ENCODE measurements at places on chromosomes 13 and 19.

DNA sequence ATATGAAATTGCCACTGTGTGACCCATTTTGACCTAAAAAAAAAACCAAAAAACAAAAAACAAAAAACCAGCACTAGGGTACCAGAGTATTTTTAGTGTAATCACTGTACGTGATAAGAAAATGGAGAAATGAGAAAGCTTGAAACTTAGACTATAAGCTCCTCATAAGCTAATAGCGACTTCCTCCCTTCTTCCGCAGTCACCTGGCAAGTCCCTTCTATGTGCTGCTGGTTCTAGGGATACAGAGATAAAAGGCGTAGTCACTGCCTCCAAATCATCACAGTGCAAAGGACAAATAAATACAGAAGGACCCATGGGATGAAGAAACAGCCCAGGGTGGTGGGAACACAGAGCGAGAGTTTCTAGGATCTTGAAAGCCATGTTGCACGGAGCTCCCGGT lies 190.3 kb downstream of the TM9SF2 start:
- no peak for DNase-seq

- DNase-seq: no peak
Measured at GRCh38 chr13:26015271-26016125, 36.3 kb downstream of the SHISA2 start.

- DNase-seq: peak; percentile 23
Measured at GRCh38 chr13:36778083-36778671, 40.8 kb upstream of the RFXAP start.

GRCh38 chr13:25722893-25723292 lies 328.9 kb downstream of the SHISA2 start:
- DNase-seq: no peak

- DNase-seq: no peak
Measured at GRCh38 chr19:45816236-45817009, 1.3 kb upstream of the RSPH6A start.

GRCh38 chr13:38409771-38410170 lies 60.1 kb downstream of the UFM1 start:
- DNase-seq: no peak

- no peak for DNase-seq
Measured at GRCh38 chr13:55566779-55567178, 1573.9 kb upstream of the PRR20A start.

- no peak for DNase-seq
Measured at GRCh38 chr19:8897106-8897505, 64.9 kb downstream of the MBD3L1 start.

DNA sequence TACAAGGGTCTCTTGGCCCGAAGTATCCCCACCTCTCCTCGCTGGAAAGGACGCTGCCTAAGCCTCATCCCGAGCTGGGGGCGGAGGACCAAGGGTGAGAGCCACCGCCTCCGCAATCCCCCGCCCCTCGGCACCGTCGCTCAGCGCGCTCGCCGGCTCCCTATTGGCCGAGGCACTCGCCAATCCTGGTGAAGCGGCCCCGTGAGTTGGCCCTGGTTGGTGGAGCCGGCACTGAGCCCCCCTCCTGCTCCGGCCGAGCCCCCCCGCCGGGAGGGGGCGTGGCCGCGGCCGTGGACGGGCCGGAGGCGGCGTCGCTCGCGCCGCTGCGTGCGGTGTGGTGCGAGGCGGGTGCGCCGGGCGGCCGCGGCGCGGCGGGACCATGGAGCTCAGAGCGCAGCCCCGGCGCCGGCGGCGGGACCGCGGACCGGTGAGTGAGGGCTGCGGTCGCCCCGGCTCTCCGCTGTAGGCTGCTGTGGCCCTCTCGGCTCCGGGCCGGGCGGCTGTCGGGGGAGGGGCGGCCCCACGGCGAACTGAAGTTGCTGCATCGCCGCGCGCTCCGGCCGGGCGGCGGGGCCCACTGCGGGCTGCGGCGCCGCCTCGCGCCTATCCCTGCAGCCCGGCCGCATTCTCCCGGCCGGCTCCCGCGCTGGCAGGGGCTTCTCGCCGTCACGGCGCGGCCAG lies at the start of gene WASF3:
TSS of gene WASF3 (plus strand) at position 291 of the 681 bp plus-strand sequence. CDS start 84,588 bp downstream, outside the sequence.
- peak; percentile 64 for DNase-seq

- DNase-seq: no peak
Measured at GRCh38 chr19:24059563-24060295, 27.3 kb upstream of the ZNF254 start.

GRCh38 chr19:56507446-56508289 lies at the start of gene ZNF471:
TSS of gene ZNF471 (plus strand) at chr19:56507855. CDS start at chr19:56511572, 3,717 bp downstream.
- DNase-seq: peak; percentile 93

DNA sequence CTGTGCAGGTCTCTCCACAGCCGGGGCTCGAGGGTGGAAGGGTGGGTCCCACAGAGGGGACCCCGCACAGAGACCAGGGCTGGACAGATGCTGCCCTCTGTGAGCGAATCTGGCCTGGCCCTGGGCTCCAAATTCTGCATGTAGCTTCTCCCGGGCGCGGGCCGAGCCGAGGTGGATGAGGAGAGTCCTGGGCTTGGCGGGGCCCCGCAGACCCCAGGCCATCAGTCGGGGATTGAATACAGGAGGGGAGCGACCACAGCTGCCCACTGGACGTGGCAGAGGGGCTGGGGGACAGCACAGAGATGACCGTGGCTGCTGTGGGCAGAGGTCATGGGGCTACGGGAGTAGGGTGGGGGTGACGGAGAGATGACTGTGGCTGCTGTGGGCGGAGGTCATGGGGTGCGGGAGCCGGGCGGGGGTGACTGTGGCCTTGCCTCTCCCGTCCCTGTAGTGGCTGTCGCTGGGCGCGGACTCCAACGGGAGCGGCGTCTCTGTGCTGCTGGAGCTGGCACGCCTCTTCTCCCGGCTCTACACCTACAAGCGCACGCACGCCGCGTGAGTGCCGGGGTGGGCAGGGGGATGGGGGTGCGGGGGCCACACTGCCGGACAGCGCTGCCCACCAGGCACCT lies 15.5 kb downstream of the NCLN start:
- no peak for DNase-seq

DNA sequence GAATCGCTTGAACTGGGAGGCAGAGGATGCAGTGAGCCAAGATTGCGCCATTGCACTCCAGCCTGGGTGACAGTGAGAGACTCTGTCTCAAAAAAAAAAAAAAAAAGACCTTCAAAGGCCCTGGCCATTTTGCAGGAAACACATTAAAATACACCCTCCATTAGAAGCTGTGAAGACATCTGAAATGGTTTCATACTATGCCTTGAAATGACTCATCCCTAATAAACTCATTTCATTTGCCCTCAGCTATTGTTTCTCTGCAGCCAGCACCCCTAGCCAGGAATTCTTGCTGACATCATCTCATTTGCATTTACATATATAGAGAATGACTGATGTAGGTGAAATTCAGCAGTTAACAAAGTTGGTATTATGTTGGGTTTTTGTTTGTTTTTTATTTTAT lies 8.7 kb downstream of the EML2 start:
- peak; percentile 87 for DNase-seq

DNA sequence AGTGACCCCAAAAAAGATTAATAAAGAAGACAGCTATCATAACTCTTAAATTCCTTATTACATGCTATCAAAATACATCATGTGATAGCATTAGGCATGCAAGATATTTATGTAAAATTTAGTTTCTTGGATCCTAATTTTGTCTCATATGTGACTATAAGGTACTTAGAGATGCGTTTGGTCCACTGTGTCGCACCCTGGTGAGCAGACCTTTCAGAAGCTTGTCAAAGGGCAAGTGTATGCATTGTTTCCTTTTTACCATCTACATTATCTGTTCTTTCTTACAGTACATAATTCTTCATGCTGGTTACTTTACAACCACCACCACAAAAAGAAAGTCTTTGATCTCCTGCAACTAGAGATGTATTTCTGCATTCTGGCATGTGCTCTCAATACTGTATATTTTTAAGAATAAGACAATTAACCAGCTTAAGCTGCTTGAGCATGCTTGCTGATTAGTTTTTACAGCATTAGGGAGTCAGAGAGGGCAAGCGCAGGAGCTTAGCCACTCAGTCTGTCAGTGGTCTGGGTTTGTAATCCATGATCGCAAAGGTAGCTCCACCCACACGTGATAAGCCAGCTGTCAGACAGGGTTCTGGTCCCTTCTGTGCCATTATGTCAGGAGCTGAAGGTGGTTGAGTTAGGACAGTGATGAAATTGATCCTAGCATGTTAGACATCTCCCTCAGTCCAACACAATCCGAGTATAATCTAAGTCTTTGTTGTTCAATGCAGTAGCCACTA lies 500.9 kb downstream of the MYO16 start:
- DNase-seq: no peak

DNA sequence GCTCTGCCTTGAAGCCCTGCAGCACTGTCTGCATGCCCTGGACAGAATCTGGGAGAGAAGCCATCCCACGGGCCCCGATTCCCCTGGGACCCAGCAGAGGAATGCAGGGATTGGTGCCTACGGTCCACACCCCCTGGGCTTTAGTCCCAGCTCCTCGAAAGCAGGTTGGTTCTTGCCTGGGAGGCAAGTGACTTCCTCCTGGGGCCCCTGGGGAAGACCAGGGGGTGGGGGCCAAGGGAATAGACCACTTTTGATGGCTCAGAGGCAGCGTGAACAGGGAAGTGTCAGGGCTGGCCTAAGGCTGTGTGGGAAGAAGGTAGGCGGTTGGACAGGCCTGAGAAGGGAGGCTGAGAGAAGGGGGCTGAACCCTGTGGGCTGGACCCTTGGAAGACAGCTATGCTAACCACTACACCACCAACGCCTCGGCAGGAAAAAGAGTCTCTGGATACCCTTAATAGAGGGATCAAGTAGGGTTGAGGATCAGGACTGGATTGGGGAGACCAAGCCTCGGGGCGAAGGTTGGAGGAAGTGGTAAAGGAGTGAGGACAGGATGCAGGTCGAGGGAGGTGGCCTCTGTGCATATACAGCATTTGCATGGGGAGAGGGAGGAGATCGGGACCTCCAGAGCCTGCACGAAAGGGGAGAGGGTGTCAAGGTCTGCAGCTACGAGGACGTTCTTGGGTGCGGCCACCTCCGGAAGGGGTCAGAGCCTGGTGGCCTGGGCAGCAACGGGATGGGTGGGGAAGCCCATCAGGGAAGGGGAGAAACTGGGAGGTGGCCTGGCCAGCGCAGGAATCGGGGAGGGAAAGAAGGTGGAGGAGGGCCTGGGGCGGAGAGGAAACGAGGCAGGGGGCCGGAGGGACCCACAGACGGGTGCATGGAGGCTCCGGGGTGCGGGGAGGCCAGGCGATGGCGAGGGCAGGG lies 709 bp downstream of the DPP9 start:
- DNase-seq: peak; percentile 56

GRCh38 chr13:99379856-99380801 lies 72.9 kb upstream of the GPR183 start:
- no peak for DNase-seq

DNA sequence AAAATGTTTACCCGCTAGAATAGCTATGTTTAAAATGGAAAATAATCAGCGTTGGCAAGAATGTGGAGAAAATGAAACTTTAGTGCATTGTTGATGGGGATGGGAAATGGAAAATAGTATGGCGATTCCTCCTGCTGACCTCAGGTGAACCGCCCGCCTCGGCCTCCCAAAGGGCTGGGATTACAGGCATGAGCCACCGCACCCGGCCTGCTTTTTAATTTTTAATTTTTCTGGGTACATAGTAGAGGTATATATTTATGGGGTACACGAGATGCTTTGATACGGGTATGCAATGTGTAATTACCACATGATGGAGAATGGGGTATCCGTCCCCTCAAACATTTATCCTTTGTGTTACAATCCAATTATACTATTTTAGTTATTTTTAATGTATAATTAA lies 7.3 kb upstream of the NLRP8 start:
- no peak for DNase-seq

DNA sequence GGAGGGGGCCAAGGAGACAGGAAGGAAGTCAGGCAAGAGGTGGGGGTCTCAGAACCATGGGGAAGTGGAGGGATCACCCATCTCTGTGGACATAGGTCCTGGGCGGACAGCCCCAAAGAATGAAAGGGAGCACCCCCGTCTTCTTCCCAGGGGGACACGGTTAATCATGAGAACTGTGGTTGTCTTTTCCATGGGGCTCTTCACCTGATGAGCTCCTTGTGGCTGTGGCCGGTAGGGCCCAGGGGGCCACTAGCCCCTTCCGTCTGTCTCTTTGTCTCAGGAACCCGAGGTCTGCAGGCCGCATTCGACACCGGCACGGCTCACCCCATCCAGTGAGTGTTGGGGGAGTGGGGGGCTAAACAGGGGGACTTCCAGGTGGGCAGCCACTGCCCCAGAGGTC lies 8.6 kb downstream of the PLPPR2 start:
- no peak for DNase-seq
